ENCODE measurements at places on chromosomes 7 and 10.

GRCh38 chr7:117283371-117283770 is 39.5 kb downstream of the WNT2 start:
- no peak for DNase-seq

- DNase-seq: no peak
These were observed 13.4 kb upstream of the GLI3 start for GRCh38 chr7:42250411-42250810.

DNA sequence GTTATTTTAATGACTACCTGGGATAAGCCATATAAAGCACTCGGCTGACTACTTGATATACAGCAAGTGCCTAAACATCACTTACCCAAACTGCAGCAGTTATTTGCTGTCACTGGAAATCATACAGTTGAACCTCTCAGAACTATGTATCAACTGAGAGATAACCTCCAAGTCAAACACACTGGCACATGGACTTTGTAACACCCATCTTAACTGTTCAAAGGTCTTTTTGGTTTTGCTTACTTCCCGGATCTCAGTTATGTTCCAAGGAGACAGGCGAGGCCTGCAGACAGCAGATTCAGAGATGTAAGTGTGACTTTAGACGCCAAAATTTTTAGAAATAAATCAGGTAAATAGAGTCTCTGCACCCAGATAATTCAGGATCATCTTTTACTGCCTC is 34.6 kb upstream of the DAGLB start:
- DNase-seq: no peak

DNA sequence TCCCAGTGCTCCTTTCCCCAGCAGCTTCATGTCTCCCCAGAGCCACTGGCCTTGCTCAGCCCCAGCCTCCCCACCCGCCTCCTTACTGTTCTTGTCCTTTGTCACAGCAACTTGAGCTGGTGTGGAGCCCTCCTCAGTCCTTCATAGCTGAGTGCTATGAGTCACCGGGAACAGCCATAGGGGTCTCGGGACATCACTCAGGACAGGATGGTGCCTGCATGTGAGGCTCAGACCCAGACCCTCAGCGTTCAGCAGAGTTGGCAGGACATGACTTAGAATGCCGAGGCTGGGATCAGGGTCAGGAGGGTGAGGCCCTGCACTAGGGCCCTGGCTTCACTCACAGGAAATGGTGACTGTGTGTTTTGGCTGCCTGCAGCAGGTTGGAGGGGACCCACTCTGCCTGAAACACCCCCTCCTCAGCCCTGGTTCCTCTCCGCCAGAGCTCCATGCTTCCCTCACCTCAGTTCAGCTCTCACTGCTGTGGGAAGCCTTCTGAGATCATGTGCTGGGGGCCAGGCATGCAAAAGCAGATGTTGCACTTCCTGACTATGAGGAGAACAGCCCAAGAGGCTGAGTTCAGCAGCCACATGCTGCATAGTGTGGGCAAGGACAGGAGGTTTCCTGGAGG is 40.7 kb upstream of the GJD4 start:
- no peak for DNase-seq

DNA sequence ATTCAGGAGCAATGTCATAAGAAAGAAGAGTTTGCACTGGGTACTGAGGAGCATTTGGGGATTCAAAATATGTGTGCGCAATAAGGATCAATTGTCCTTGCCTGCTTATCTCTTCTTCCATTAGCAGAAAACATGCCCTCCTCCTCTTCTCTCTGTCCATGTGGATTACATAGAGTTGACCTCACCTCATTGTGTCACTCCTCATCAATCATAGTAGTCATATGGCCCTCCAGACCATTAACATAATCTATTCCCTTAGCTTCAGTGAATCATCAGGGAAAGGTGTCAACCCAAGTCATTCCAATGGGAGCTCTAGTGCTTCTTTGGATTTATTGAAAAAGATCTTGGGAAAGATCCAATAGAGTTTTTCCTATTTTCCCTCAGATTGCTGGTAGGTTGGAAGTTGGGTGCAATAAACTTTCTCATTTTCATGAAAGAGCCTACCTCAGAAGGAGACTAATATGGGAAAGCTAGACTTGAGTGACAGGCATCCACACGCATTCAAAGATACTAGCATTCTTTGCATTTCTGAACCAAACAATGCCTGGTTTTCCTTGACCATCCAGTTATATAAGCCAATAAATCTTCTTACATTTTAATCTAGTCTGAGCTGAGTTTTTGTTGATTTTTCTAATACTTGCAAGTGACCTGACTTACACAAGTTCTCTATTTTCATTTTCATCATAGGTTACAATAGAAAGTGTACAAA is 71.5 kb upstream of the FAM13C start:
- no peak for DNase-seq
